ENCODE measurements at places on chromosomes 6 and 20. TPM values are rescaled to one million over a fixed set of nuclear protein-coding genes. Genes with fewer than 3 reads are reported as not detected.

GRCh38 chr6:130783416-130784107 lies 43.6 kb upstream of the SMLR1 start:
- no peak for DNase-seq

GPLD1 gene
- 0.46 TPM for polyA plus RNA-seq

PTCRA gene
- polyA plus RNA-seq = not detected

GRCh38 chr20:57244627-57245214 lies 21.7 kb downstream of the BMP7 start:
- DNase-seq = no peak

SYNDIG1 gene
- polyA plus RNA-seq = not detected

DNA sequence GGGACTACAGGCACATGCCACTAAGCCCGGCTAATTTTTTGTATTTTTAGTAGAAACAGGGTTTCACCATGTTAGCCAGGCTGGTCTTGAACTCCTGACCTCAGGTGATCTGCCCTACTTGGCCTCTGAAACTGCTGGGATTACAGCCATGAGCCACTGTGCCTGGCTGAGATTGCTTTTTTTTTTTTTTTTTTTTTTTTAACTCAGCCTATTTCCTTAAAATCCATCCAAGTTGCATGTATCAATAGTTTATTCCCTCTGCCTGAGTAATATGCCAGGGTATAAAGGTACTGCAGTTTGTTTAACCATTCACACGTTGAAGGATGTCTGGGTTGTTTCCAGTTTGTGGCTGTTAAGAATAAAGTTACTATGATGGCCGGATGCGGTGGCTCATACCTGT lies 10.7 kb downstream of the SLX4IP start:
- no peak for DNase-seq

GRCh38 chr20:45469336-45470261 lies at the start of gene WFDC2:
Gene WFDC2, plus strand, starts transcription at chr20:45469753. Its CDS starts 29 bp downstream, at chr20:45469782.
- DNase-seq = no peak

DNA sequence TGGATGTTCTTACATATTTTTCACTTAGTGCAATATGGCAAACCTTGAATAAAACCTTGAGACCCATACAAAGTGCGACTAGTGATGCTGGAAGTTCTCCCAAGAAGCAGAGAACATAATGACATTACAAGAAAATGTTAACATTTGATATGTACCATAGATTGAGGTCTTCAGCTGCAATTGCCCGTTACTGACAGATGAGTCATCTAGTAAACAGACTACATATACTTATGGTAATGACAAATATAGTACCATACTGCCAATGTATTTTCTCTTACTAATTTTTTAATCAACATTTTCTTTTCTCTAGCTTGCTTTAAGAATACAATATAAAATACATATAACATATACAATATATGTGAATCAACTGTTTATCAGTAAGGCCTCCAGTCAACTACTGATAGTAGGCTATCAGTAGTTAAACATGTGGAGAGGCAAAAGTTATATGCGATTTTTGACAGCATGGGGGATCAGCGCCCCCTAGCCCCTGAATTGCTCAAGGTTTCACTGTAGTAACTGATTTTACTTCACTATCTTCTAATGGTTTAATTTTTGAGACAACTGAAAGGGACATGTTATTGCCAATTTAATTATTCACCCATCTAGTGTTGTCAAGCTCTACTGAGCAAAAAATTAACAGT lies 166.7 kb upstream of the ADGRB3 start:
- no peak for DNase-seq

AAR2 gene
- 38.2 TPM for polyA plus RNA-seq

GRCh38 chr6:136586295-136586694 lies 36.1 kb upstream of the MAP7 start:
- no peak for DNase-seq

CALHM4 gene
- polyA plus RNA-seq = not detected

GRCh38 chr20:33433465-33434234 lies 9.9 kb downstream of the SNTA1 start:
- DNase-seq = no peak

- no peak for DNase-seq
Measured at GRCh38 chr6:138987080-138987642, 892 bp downstream of the REPS1 start.

ENPP5 gene
- polyA plus RNA-seq = 9.4 TPM

PROKR2 gene
- 0.94 TPM for polyA plus RNA-seq

CCN5 gene
- not detected for polyA plus RNA-seq

GRCh38 chr6:71420095-71420692 lies 131.6 kb downstream of the OGFRL1 start:
- no peak for DNase-seq

GCLC gene
- 18.5 TPM for polyA plus RNA-seq

GTF2H4 gene
- 7.5 TPM for polyA plus RNA-seq

DNA sequence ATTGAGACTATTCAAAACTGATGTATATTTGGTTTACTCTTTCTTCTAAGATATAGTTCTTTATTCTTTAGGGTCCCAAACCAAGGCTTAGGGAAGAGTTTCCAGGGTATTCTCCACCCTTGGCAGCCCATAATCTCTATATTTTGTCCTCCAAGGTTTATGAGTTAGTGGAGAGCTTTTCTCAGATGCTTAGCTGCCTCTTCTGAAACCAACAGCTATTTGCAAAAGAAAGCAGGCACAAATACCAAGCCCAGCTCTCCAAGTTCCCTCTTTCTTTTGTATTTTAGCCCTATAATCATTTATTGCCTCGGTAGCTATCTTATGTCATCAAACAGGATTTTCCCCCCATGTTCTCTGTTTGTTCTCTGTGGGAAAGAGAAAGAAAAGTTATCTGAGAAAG lies 39.1 kb upstream of the RBM24 start:
- DNase-seq = no peak

GUCA1A gene
- not detected for polyA plus RNA-seq

ARMH2 gene
- 0.78 TPM for polyA plus RNA-seq

DNA sequence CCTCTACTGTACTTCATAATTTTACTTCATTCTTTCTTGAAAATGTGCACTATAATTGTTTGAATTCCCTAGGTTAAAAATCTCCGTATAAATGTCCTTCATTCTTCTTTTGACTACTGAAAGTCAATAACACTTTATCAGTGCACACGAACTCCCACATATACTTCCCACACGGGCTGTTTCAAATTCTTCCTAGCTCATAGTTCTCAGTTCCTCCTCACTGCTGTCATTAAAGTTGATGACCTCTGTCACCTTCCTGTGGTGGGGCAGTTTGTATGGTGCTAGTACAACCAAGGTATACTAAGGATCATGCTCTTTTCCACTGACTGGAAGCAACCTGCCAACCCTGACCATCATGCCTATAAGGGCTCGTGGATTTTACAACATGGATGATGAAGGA lies 40.0 kb upstream of the CD2AP start:
- no peak for DNase-seq

DNA sequence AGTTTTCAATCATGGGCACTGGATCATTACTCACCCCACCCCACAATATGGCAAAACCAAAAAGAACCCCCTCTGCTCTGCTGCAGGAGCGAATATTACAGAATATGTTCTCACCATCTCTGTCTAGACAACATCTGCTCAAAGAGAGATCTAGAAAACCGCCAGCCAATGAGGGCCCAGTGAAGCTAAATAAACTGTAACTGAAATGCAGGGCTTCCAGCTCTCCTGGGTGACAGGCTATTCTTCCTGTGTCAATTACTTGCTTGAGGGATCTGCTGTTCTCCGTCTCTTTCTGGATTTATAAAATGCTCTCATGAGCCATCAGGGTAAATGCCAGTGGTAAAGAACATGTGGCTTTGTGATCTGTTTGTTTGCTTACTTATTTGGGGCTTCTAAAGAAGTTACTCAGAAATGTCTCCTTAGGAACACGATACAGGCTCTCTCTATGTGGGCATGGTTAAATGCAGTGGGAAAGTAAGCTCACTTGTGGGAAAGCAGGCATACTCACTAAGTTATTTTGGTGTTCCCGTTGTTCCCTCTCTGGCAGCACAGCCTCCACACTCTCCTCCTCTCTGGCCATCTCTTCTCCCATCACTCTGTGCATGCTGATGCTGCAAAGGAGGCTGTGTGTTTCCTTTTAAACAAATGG lies 44.8 kb downstream of the TTI1 start:
- no peak for DNase-seq

SLC25A27 gene
- not detected for polyA plus RNA-seq

DNA sequence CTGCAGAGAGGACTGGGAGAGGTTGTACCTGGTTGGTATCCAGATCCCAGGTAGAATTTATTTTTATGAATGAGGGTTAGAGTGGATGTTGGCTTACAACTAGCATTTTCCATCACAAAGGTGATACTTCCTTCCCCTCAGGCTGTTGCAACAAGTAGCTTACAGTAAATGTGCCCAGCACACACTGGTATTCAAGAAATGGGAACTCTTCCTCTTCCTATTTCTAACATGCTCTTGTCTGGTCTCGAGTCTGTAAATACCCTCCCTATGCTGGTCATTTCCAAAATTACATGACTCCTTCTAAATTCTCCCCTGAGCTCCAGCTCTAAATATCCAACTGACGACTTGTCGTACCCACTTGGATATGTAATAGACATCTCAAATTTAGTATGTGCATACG lies 90.1 kb upstream of the FOXC1 start:
- no peak for DNase-seq

NMBR gene
- not detected for polyA plus RNA-seq

CRISP3 gene
- polyA plus RNA-seq = not detected

BCAS4 gene
- 29.3 TPM for polyA plus RNA-seq
